ENCODE measurements at places on chromosomes 2 and 18.

GRCh38 chr2:2623939-2624338, 292.9 kb upstream of the MYT1L start:
- DNase-seq = no peak

DNA sequence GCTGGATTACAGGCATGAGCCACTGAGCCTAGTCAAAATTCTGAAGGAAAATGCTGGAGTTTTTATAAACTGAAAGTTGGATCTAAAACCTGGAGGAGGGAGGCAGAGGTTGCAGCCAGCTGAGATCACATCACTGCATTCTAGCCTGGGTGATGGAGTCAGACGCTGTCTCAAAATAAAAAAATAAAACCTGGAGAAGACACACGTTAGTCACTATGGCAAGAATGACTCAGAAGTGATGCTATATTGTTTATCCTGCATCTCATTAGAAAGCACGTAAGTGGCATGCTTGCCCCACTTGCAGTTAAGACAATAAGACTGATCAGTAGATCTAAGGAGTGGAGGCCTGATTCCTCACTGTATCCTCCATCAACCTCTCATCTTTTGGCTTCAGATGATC, 106.6 kb upstream of the STON1 start:
- DNase-seq = no peak

DNA sequence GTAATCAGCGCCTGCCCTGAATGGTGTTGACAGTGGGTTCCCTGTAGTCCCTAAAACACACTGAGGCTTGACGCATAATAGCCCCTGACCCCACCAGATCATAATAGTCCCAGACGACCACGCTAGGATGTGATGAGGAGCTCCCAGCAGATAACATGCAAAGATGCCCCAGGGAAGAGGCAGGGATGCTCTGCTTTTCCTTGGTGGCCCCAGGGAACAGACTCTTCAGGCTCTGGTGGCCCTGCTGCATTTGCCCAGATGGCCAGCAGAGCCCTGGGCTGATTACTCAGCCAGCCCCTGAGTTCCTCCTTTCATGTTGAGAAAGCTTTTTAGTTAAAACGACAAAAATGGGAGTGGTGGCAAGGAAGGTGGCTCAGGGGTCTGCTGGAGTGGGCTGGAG, 5.9 kb upstream of the NCKAP5 start:
- DNase-seq = no peak

DNA sequence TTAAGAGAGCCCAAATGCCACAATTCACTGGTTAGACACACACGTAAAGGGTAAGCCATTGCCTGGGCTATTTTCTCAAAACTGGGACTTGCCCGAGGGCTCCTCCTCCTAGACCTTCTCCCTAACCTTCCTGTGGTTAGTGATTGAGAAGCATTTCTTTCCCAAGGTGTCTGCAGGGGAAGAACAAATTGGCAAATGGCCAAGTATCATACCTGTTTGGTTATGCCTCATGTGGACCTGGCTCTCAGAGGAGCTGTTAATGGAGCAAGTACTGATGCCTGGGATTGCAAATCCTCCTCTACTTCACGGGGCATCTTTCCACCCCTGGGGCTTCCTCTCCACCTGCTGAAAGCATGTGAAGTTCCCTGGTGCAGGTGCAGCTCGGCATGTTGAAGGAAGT, 187.5 kb upstream of the CYRIA start:
- DNase-seq = no peak

- no peak for DNase-seq
Observed at GRCh38 chr2:232957657-232958090, 55.4 kb downstream of the NGEF start.

GRCh38 chr2:120515759-120516678, 170.1 kb downstream of the INHBB start:
- no peak for DNase-seq

- no peak for DNase-seq
Observed at GRCh38 chr2:174125090-174125489, 123.2 kb downstream of the OLA1 start.
